ENCODE measurements at places on chromosomes 5 and 9.

GRCh38 chr5:172906888-172907287, 52.3 kb upstream of the RPL26L1 start:
- DNase-seq: no peak

DNA sequence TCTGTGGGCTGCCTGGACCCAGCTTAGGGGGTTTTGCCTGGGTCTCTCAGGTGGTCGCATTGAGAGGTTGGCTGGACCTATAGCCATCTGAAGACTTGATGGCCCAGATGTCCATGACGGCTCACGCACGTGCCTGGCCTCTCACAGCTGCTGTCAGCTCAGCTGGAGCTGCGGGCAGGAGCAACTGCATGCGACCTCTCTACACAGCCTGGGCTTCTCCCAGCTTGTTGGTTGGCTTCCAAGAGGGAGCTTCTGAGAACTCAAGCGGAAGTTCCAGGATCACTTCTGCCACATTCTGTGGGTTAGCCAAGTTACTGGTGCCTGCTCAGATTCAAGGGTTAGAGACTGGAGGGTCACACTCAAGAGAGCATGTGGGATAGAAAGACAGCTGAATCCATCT, 99.2 kb downstream of the DAPK1 start:
- DNase-seq: no peak

DNA sequence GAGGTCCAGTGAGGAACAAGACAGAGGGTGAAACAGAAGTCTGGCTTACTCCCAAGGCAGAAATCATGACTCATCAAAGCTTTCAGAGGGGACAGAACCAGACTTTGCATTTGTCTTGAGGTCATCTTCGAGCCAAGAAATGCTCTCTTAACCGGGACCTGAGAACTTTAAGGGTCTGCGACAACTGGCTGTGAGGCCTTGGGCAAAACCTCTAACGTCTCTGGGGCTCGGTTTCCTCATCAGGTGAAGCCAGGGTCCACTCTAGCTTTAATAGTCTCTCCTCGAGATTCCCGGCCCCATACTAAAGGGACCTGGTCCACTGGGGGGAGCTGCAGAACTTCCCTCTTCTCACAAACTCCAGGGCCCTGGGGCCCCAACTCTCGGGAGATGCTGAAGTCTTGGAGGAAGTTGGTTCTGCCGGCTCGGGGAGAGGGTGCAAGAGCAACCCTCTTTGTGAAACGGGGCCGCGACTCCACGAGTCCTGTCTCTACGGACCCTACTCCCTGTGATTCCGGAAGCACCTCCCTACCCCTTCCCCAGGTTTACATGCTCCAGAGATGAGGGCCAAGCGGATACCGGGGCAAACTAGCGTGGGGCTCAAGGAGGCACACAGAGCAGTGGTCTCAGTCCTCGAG, 2.6 kb downstream of the GLIS3 start:
- peak; percentile 10 for DNase-seq

DNA sequence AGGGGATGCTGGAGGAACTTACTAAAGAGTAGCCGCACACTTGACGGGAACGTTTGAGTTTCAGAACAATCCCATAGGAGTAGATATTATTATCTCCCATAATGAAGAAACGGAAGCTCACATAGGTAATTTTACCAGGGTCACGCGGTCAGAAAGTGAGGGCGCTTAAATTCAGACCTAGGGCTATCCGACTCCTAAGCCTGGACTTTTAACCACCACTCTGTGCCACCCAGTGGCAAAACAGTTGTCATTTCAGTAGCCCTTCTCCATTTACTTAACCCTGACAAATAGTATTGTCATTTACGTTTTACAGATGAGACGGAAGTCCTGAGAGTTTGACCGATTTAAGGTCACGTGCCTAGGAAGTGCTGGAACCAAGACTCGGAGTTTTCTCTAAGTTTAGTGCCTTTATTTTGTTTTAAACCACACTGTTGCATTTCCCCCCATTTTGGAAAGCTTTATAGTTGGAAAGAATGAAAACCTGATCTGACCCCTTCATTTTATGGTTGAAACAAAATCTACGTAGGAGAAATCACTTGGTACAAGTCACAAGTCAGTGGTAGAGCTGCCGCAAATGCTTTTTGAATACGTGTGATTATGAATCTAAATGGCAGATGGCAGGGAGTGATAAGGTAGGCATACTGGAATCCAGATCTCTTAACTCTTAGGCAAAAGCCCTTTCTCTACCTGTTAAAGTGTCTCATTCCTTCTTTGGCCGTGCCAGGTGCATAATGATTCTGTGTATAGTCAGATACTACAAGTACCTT, 650 bp downstream of the MRRF start:
- DNase-seq: peak; percentile 38

- DNase-seq: no peak
Measured at GRCh38 chr5:154802050-154802449, 46.9 kb downstream of the LARP1 start.

- no peak for DNase-seq
Measured at GRCh38 chr9:70409800-70410199, 4.7 kb downstream of the KLF9 start.

GRCh38 chr5:27172693-27173092, 134.3 kb upstream of the CDH9 start:
- DNase-seq: no peak

- no peak for DNase-seq
Measured at GRCh38 chr5:100855937-100856430, 47.1 kb downstream of the ST8SIA4 start.

GRCh38 chr5:138663009-138663408, 87.8 kb upstream of the HSPA9 start:
- DNase-seq: peak; percentile 67
